NCI-H2107 (cell line): ENCODE measurements at places on chromosomes 2 and 18.

- no peak for DNase-seq
Measured at GRCh38 chr18:68791801-68792200, 6.1 kb upstream of the CCDC102B start.

GRCh38 chr18:55856229-55856628, 268.2 kb upstream of the TCF4 start:
- no peak for DNase-seq

- no peak for DNase-seq
Measured at GRCh38 chr2:104975851-104976250, 62.0 kb upstream of the MRPS9 start.

GRCh38 chr2:98013407-98014042, 17.8 kb upstream of the TMEM131 start:
- DNase-seq, result no peak

- no peak for DNase-seq
Measured at GRCh38 chr2:88626171-88627054, 851 bp downstream of the EIF2AK3 start.

DNA sequence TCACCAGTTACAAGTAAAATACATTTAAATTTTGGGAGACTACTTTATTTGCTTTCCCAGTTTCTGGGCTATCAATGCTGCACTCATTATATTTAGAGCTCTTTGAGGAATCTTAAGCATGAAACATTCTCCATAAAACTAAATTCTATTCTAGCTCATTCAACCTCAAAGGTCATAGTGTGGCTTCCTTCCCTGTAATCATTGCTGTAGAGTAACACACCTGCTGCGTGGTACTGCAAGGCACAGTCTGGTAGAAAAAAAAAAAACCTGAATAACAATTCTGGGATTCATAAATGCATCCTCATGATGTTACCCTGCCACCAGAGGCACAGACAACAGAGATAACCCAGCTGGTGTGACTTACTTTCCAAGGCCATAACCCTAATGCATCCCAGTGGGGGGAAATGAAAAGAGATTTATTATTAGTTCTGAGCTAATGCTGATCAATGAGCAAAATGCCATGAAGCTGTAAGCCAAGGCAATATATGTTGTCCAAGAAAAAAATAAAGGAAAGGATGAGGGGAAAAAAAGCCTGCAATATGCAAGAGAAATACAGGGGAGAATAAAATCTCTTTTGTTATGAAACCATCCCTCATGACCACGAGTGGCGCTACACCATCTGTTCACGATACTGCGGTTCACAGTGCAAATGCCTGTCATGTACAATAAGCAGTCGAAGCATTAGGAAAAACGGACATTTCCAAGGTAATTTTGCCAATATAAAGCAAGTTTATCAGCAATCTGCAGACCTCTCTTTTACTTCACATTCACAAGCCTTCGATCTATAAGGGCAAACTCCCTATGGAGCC, 1481.6 kb upstream of the PIK3C3 start:
- no peak for DNase-seq

DNA sequence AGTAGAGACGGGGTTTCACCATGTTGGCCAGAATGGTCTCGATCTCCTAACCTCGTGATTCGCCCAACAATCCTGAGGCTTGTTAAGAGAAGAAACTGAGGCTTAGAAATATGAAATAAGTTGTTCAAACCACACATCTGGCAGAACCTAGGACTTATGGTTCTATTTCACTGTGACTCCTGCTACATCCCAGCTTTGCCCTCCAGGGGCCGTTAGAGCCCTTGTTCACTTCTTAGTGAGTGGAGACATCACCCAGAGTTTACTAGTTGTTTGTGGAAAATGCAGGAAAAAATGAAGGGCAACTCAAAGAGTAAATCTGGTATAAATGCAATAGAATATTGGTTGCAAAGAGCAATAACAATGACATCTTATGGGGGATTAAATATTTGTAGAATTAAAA, 43.9 kb downstream of the MARCHF4 start:
- no peak for DNase-seq

- DNase-seq, result no peak
Measured at GRCh38 chr2:37581433-37581832, 90.0 kb downstream of the CDC42EP3 start.

GRCh38 chr2:221961561-221961960, 337.2 kb downstream of the PAX3 start:
- no peak for DNase-seq

DNA sequence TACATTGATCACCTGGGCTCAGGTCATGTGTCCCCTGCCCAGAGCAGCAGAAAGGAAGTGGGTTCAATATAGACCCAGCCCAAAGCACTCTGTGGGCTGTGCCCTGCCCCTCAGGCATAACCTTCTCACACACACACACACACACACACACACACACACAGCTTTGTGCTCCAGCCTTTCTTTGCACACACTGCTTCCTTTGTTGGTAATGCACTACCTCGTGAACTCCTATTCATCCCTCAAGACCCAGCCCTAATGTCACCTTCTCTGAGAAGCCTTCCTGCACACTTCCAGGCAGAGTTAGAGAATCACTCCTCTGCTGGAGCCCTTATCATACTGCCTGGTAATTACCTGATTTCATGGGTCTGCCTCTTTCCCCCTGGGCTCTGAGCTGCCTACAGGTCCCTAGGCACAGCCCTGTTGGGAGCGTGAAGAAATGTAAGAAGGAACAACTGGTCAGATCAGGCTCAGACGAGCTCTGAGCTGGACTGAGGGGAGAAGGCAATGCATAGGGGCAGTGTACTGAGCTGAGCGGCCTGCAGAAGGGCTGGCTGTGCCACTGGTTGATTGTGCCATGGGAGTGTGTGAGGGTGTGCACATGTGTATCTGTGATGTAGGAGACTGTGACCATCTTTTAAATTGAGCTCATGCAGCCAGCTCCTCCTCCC, 210.3 kb downstream of the GLI2 start:
- no peak for DNase-seq
